ENCODE measurements at places on chromosomes 16 and 17. TPM values are rescaled to one million over a fixed set of nuclear protein-coding genes. Genes with fewer than 3 reads are reported as not detected.

DNA sequence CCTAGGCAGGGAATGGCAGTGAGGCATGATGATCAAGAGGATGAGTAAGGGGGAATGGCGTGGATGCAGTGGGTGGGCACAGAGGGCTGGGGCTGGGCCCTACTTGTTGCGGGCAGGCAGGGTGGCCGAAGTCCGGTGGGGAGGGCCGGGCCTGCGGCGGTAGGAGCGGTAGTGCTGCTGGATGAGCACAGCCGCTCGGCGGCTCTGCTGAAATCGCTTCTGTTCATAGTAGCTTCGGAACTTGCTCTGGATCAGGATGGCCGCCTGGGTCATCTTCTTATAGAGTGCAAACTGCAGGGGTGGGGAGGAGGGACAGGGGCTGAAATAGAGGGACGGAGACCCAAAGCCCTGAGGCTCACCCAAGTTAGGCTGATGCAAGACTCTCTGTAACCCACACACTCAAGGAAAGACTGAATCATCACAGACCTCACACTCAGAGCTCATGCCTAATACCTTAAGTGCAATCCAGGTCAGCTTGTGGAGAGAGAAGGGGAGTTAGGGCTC lies 1.5 kb upstream of the SPAG7 start:
- H3K27me3 ChIP-seq, result no peaks in the 10 kb centered on the region
- peaks cover 32% of the 10 kb centered on the region for H3K36me3 ChIP-seq
- H3K4me3 ChIP-seq, result no peak overlapping the region
- no peak overlapping the region for H3K27ac ChIP-seq
- H3K4me1 ChIP-seq, result peaks cover 22% of the 10 kb centered on the region
- peak; percentile 21 for DNase-seq

DNA sequence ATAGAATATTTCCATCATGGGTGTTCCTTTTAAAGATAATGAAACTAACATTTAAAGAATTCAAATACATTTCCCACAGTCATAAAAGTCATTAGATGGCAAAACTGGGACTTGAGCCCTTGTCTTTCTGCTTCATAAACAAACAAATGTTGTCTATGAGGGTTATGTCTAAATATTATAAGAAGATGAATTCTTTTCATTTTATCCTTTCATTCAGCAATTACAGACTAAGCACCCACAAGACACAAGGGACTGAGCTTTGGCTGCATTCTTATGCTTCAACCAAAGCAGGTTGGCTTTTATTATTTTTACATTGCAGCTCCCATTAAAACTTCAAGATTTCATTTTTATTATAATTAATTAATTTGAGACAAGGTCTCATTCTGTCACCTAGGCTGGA lies 14.9 kb downstream of the SARM1 start:
- no peak for DNase-seq
- H3K4me3 ChIP-seq, result no peak overlapping the region
- no peak overlapping the region for H3K27ac ChIP-seq

- H3K4me1 ChIP-seq, result peaks cover 8% of the 10 kb centered on the region
- peaks cover 36% of the 10 kb centered on the region for H3K36me3 ChIP-seq
- H3K27me3 ChIP-seq, result no peaks in the 10 kb centered on the region
- no peak overlapping the region for H3K4me3 ChIP-seq
- peak overlapping the region; percentile 41 for H3K27ac ChIP-seq
- DNase-seq, result peak; percentile 78
Observed at GRCh38 chr16:19502395-19503131, 19.3 kb downstream of the GDE1 start.

DNA sequence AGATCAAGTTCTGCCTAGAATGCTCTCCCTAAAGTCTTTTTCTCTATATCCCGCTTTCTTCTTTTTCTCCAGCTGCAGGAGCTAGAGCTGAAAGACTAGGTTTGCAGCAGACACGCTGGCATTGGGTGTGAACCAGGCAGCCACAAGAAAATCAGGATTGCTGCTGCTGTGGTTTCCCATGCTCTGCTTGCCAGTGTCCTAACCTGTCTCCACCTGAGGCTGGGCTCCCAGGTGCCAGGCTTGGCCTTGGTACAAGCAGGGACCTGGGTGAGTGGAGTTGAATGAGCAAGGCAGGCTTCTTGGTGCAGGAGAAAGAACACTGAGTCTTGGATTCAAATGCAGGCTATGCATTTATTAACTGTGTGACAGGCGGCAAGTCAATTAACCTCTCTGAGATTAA lies 440.3 kb upstream of the MAF start:
- no peak for DNase-seq
- H3K4me3 ChIP-seq, result no peak overlapping the region
- no peaks in the 10 kb centered on the region for H3K36me3 ChIP-seq
- peaks cover 5% of the 10 kb centered on the region for H3K27me3 ChIP-seq

DNA sequence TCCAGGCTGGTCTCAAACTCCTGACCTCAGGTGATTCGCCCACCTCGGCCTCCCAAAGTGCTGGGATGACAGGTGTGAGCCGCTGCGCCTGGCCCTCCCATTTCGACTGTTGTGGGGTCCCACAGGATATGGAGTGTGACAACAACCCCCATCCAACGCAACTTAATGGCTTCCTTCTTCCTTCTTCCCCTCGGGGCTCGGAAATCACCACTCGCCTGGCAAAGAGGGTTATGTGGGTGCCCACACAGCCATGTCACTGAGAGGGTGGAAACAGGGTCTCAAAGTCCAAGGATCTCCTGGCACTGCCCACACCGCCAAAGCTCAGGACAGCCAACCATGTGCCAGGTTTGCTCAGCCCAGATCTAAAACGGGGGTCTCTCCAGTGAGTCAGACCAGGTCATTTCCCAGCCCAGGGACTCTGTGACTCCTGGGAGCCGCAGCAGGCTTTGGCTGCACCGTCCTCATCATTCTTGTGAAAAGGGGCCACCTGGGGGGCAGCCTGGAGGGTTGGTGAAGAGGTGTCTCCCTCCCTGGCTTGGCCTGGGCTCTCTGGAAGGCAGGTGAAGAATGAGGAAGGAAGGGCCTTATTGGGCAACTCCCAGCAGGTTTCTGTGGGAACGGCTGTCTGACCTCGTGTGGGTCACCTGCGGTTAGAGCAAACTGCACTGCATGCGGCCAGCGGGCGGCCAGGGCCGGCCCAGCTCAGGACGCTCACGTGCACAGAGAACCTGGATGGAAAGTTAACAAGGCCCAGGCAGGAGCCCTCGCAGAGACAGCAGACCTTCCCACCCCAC lies 25.3 kb upstream of the LITAF start:
- H3K4me1 ChIP-seq, result peaks cover 45% of the 10 kb centered on the region
- H3K27ac ChIP-seq, result no peak overlapping the region
- H3K36me3 ChIP-seq, result no peaks in the 10 kb centered on the region

DNA sequence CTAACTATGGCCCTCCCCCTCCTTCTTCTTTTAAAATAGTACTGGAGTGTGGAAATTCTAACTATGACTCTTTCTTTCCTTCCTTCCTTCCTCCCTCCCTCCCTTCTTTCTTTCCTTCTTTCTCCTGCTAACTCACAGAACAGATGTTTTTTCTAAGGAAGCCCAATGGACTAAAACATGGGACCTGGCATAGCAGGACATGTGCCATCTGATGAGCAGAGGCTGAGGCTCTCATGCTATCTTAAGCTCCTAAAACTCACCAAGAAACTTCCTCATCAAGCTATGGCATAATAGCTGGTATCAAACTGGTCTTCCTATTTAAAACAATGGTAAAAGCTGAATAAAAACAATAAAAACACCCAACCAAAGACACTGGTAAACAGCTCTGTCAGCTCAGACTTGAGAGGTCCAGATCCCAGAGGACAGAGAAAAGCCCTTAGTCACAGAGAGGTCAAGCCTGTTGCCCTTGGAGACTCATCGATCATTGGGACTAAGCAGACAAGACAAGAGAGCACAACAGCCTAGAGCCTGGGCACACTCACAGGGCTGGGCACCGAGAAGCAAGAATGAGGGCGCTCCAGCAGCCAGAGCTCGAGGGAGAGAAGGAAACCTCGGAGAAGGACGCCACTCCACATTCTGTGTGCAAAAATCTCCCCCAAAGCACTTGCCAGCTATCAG lies 27.6 kb downstream of the SLC38A10 start:
- H3K27me3 ChIP-seq, result no peaks in the 10 kb centered on the region
- H3K36me3 ChIP-seq, result peaks cover 30% of the 10 kb centered on the region
- no peak overlapping the region for H3K4me3 ChIP-seq
- H3K27ac ChIP-seq, result no peak overlapping the region
- DNase-seq, result no peak

DNA sequence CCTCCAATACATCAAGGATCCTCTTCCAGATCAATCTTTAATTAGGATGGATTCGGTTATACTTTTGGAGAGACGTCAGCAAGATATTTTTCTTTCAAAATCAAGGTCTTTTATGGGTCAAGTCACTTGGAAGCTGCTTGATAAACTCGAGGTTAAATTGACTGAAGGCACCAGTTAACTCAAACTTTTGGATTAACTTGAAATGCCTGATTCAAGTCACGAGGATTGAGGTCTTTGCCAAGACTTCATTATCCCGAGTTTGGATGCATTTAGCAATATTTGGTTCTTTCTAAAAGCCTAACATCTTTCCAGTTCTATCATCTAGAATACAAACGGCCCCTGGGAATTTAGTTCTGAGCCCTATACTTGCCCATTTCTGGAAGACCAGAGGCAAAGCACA lies 82.9 kb downstream of the MYH11 start:
- DNase-seq, result no peak
- no peaks in the 10 kb centered on the region for H3K36me3 ChIP-seq
- no peak overlapping the region for H3K4me3 ChIP-seq
- H3K27ac ChIP-seq, result no peak overlapping the region
- H3K27me3 ChIP-seq, result peaks cover 8% of the 10 kb centered on the region

The EXOC3L1 gene
- total RNA-seq, result not detected
